Thoracic aorta (tissue), 2 donors: ENCODE measurements at places on chromosomes 13 and 19. TPM values are rescaled to one million over a fixed set of nuclear protein-coding genes. Genes with fewer than 3 reads are reported as not detected.

Gene CEACAM4
- not detected for total RNA-seq

Gene CLEC11A
- 10.5 TPM for total RNA-seq

- DNase-seq, result no peak
- H3K36me3 ChIP-seq, result peaks cover 55% of the 10 kb centered on the region
- peaks cover 21% of the 10 kb centered on the region for H3K4me1 ChIP-seq
- no peaks in the 10 kb centered on the region for H3K27me3 ChIP-seq
- H3K4me3 ChIP-seq, result no peak overlapping the region
These were observed 17.1 kb downstream of the CLN5 start for GRCh38 chr13:77009011-77009410.

- no peaks in the 10 kb centered on the region for H3K36me3 ChIP-seq
- no peaks in the 10 kb centered on the region for H3K27me3 ChIP-seq
- H3K4me1 ChIP-seq, result peaks cover 36% of the 10 kb centered on the region
- peak overlapping the region; percentile 70 for H3K27ac ChIP-seq
These were observed 1.6 kb downstream of the PKN1 start for GRCh38 chr19:14434543-14435319.

DNA sequence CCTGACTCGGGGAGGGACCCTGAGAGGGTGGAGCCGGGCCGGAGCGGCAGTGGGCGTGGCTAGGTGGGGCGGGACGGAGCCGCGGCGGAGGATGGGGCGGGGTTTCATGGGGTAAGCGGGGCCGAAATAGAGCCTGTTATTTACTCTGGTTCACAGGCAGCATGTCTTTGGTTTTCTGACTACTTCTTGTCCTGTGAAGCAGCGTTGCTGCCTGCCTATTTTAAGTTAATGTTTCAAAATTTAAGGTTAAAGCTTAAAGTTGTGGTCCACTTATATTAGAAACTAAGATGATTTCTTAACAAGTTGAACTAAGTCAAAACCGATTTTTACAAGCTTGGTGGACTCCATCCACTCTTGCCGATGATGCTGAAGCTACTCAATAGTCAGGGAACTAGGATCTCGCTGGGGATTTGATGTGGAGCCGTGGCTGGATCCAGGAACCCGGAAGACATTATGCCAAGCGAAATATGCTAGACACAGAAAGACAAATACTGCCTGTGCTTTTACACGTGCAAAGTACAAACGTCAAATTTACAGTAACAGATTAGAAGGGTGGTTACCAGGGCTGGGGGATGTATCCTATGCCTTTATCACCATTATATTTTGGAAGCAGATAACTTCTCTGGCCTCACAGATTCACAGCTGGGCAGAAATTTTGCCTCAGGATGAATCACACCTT is 433 bp upstream of the ZNF616 start:
- H3K4me3 ChIP-seq, result peak overlapping the region; percentile 99
- peaks cover 19% of the 10 kb centered on the region for H3K4me1 ChIP-seq
- H3K36me3 ChIP-seq, result no peaks in the 10 kb centered on the region
- no peak for DNase-seq
- H3K27me3 ChIP-seq, result no peaks in the 10 kb centered on the region

DNA sequence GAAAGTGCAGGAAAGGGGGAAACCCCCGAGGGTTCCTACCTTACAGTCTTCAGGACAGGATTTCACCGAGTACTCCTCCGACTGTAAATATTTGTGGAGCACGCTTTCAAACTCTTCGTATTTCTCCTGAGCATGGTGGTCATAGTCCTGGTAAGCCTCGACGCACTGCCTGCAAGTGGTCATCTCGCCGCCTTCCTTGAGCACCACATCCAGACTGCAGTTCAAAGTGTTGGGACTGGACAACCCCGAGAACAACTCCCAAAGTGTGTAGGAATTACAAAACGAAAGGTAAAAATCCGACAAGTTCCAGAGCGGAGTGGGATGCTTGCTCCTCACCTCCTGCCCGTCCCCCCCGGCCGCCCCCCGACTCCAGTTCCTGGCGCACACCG is 349.7 kb downstream of the LIG4 start:
- H3K27ac ChIP-seq, result no peak overlapping the region
- no peaks in the 10 kb centered on the region for H3K27me3 ChIP-seq
- H3K4me1 ChIP-seq, result peaks cover 29% of the 10 kb centered on the region
- DNase-seq, result no peak

DNA sequence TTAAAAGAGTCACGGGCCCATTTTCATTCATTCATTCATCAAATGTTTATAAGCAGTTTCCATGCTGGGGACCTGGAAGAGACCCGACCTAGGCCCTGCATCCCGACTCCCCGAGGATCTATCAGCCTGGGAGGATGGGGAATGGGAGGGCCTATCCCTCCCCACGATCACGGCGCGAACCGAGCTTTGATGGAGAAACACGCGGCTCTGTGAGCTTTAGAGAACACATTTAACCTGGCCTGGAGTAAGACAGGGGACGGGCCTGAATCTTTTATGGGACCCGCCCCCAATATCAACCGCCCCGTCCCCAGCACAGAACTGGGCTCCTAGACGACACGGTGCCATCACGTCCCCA is 875 bp upstream of the EVI5L start:
- H3K27ac ChIP-seq, result no peak overlapping the region
- no peak for DNase-seq
- peak overlapping the region; percentile 84 for H3K4me3 ChIP-seq
- H3K27me3 ChIP-seq, result no peaks in the 10 kb centered on the region
- peaks cover 22% of the 10 kb centered on the region for H3K4me1 ChIP-seq
- H3K36me3 ChIP-seq, result no peaks in the 10 kb centered on the region

GRCh38 chr19:1082165-1082927 is 12.8 kb downstream of the POLR2E start:
- no peak for DNase-seq
- no peaks in the 10 kb centered on the region for H3K36me3 ChIP-seq
- H3K27me3 ChIP-seq, result no peaks in the 10 kb centered on the region
- no peak overlapping the region for H3K27ac ChIP-seq
